Activated CD8-positive, alpha-beta T cell treated with anti-CD3 and anti-CD28 coated beads, Interleukin-2, amount 10 ng/mL, durations not matched to agents 7 days and 5 days (primary cell): ENCODE measurements at places on chromosomes 6 and 20.

DNA sequence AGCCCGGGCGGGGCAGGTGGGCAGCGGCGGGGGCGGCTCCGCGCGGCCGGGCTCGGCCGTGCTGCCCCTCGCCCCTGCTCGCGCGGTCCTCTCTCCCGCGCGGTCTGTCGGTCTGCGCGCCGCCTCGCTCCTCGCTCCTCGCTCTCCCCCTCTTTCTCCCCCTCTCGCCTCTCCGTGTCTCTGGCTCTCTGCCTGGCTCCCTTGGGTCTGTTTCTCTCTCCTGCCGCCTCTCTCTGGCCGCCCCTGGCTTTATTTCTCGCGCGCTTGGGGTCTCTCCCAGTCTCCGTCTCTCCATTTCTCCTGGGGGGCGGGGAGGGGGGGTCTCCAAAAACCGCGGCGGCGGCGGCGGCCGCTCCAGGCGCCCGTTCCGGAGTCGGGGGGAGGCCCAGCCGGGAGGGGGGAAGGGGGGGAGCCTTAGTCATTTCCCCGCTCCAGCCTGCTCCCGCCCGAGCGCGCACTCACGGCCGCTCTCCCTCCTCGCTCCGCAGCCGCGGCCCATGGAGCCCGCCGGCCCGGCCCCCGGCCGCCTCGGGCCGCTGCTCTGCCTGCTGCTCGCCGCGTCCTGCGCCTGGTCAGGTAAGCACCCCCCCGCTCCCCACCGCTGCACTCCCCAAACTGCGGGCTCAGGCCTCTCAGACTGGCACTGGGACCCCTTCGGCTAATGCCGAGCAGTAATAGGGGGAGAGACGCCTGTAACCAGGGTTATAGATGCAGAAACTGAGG, at the start of gene SIRPA:
TSS of gene SIRPA (plus strand) at position 457 of the 723 bp plus-strand sequence. CDS start at position 498, 41 bp downstream.
- no peak for DNase-seq

DNA sequence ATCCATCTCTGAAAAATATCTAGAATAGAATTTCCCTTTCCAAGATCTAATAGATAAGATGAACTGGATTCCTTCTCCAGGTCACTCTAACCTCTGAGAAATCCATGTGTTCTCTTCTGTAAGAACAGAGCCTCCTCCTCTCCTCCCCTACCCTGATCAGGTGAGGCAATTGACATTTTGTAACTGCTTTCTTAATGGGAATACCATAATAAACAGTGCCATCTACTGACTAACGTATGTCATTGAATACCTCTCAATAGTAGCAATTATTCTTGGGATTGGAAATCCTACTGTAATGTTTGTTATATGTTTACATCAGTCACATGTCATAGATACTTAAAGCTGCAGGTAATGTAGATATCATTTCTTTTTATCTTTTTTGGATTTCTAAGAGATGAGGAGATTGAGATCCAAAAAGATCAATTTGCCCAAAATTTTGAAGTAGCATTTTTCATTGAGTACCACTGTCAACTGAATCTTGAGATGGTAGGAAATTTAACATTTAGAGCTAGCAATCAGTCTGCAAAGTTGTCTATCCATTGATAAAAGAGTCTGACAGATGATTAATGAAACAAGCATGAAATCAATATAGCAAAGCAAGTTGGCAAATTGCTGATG, 365.8 kb upstream of the HSF2 start:
- DNase-seq, result no peak

GRCh38 chr6:153840039-153840850, 198.8 kb upstream of the OPRM1 start:
- no peak for DNase-seq

- DNase-seq, result no peak
These were observed 530 bp upstream of the NEDD9 start for GRCh38 chr6:11232770-11233626.

DNA sequence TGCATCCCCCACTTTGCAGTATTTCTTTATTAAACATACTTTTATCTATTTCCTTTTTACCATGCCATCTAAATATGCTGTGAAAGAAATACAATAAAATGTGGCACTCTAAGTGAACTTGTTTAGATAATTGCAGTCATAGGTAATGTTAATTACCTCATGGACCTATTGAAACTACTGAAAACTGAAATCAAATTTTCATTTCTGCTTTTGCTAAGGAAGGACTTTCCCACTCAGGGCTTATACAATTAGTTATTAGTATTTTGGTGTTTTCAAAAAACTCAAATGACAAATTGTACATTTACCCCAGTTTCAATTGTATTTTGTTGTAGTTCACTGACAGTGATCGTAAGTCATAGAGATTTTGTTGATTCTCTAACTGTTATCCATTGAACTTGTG, 88.4 kb downstream of the ID4 start:
- DNase-seq, result no peak

- no peak for DNase-seq
These were observed 121.3 kb downstream of the TRMT11 start for GRCh38 chr6:126107475-126108166.

DNA sequence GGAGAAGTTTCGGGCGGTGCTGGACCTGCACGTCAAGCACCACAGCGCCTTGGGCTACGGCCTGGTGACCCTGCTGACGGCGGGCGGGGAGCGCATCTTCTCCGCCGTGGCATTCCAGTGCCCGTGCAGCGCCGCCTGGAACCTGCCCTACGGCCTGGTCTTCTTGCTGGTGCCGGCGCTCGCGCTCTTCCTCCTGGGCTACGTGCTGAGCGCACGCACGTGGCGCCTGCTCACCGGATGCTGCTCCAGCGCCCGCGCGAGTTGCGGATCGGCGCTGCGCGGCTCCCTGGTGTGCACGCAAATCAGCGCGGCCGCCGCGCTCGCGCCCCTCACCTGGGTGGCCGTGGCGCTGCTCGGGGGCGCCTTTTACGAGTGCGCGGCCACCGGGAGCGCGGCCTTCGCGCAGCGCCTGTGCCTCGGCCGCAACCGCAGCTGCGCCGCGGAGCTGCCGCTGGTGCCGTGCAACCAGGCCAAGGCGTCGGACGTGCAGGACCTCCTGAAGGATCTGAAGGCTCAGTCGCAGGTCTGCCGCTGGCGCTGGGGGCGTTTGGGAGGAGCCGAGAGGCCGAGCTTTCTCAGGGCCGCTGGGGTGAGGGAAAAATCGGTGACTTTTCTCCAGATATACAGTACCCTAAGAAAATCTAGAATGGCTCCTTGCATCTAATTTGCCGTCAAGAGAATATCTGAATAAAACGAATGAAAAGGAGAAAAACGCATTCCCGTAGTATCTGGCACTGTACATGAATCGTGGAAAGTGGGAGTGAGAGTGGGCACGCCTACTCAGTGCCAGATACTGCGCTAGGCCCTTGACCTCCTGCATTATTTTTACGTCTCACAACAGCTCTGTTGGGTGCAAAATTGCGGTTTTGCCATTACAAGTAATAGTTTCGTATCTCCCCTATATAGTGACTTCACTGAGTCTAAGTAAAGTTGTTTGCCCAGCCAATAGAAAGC, 1.0 kb downstream of the CALHM6 start:
- peak; percentile 76 for DNase-seq

GRCh38 chr20:37375227-37375626, 29.3 kb downstream of the SRC start:
- no peak for DNase-seq
